Activated CD4-positive, alpha-beta memory T cell treated with anti-CD3 and anti-CD28 coated beads, Interleukin-2, amount 10 ng/mL, durations not matched to agents 7 days and 5 days (primary cell): ENCODE measurements at places on chromosomes 1 and 21. TPM values are rescaled to one million over a fixed set of nuclear protein-coding genes. Genes with fewer than 3 reads are reported as not detected.

- no peaks in the 10 kb centered on the region for H3K4me1 ChIP-seq
- no peak for DNase-seq
- H3K27me3 ChIP-seq = peaks cover 2% of the 10 kb centered on the region
- H3K36me3 ChIP-seq = no peaks in the 10 kb centered on the region
Observed at GRCh38 chr1:168972225-168972624, 134.3 kb upstream of the ATP1B1 start.

- H3K27ac ChIP-seq = no peak overlapping the region
- H3K4me1 ChIP-seq = no peaks in the 10 kb centered on the region
- DNase-seq = no peak
- no peak overlapping the region for H3K4me3 ChIP-seq
Observed at GRCh38 chr1:29032841-29033240, 90.9 kb downstream of the TMEM200B start.

DNA sequence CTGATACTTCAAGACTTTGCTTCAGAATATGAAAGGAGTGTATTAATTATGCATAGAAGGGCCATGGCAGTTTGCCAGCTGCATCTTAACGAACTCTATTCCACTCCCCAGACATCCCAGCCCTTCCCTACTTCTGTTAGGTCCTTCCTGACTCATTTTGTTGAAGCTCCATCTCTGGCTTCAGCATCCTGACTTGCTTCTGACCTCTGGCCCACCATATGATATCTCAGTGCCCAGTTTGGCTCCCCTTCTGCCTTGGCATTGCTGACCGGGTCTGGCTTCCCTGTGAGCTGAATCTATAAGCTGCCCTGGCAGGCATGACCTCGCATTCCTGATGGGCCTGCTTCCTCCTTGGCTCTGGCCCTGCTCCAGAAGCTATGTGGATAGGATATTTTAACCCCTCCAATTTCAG is 27.6 kb upstream of the ARHGAP29 start:
- H3K4me3 ChIP-seq = no peak overlapping the region
- no peaks in the 10 kb centered on the region for H3K4me1 ChIP-seq
- DNase-seq = no peak
- H3K36me3 ChIP-seq = no peaks in the 10 kb centered on the region

GRCh38 chr1:216325336-216325735 is 97.9 kb downstream of the USH2A start:
- no peak for DNase-seq
- H3K4me3 ChIP-seq = no peak overlapping the region
- no peak overlapping the region for H3K27ac ChIP-seq
- H3K36me3 ChIP-seq = no peaks in the 10 kb centered on the region
- H3K27me3 ChIP-seq = no peaks in the 10 kb centered on the region

DNA sequence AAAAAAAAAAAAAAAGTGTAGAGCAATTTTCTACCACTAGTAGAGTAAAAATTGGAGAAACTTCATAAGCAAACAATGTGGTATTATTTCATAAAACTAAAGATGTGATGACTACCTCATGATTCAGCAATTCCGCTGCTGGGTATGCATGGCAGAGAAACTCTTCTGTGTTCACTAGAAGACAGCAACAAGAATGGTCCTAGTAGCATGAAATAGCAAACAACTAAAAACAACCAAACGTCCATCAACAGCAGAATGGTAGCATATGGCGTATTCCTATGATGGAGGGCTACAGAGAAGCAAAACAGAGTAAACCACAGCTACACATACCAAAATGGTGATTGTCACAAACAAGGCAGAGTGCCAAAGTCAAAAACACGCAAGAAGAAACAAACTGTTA is 18.9 kb downstream of the HTR1D start:
- H3K4me3 ChIP-seq = no peak overlapping the region
- no peak for DNase-seq
- peaks cover 6% of the 10 kb centered on the region for H3K27me3 ChIP-seq
- no peaks in the 10 kb centered on the region for H3K36me3 ChIP-seq
- H3K27ac ChIP-seq = no peak overlapping the region

GRCh38 chr1:96992871-96993270 is 271.3 kb downstream of the PTBP2 start:
- H3K4me1 ChIP-seq = no peaks in the 10 kb centered on the region
- no peak for DNase-seq
- no peaks in the 10 kb centered on the region for H3K36me3 ChIP-seq
- H3K4me3 ChIP-seq = no peak overlapping the region
- no peak overlapping the region for H3K27ac ChIP-seq

DNA sequence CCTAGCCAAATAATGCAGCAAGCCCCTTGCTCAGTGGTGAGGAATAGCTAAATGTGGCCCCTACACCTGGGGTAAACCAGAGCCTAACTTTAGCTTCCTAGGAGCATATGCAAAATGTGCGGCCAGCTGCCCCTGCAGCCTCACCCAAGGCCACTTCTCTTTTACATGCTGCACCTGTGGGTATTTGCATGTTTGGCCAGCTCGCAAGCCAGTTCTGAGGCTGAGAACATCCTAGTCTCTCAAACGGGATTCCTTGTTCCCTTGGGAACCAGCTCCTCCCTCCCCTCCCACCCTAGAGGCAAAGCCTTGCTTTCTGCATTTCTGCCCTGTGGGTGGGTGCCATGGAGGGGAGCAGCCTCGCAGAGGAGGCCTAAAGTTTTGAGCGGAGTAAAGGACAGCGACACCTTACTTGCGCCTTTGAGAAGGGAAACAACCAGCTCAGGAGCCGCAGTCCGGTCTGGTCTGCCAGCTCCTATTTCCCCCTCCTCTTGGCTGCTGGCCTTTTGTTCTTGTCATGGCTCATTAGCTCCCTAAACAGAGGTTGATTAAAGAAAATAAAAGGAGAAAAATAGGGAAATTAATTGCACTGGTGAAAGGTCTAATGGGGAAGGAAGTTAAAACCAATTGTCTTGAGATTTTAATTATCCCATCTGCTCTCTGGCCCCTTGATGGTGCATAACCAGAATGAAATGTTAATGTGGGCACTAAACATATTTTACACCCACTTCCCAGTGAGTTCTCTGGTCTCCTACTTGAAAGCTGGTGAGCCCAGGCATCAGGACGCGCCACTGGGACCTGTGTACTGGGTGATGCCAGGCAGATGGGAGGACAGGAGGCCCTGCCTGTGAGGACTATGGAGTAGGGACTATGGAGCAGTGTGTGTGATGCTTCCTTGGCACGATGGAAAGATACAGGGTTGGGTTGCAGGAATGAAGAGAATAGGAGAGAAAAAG is 68.7 kb downstream of the TEX35 start:
- no peak for DNase-seq
- no peaks in the 10 kb centered on the region for H3K27me3 ChIP-seq
- no peaks in the 10 kb centered on the region for H3K4me1 ChIP-seq
- H3K4me3 ChIP-seq = no peak overlapping the region

- no peak for DNase-seq
- no peak overlapping the region for H3K4me3 ChIP-seq
- H3K36me3 ChIP-seq = no peaks in the 10 kb centered on the region
- no peak overlapping the region for H3K27ac ChIP-seq
Observed at GRCh38 chr21:40563900-40564299, 283.1 kb downstream of the DSCAM start.

DNA sequence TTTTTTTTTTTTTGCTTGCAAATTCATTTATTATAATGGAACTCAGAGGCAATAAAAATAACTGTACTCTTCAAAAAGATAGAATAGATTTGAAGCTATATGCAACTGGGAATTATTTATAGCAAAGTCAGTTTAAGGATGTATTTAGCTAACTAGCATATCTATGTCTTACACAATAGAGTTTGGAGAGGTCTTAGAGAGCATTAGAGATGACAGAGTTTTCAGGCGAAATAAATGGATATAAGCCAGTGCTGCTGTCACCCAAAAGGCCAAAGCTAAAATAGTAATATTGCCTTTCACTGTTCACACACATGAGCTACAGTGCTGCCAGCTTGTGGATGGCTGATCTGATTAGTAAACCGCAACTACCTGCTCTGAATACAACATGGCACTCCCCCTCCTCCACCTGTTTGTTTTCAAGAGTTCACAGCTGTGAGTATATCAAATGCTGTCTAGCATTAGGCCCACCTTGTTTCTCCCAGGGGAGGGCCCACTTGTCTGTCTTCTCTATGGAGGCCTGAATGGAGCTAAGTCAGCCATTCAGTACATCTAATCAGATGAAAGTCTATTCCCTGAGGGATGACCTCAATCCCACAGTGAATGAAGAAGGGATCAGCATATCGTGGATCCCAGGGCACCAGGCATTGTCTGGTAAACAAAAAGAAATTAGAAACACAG is 25.2 kb upstream of the SSX2IP start:
- no peak overlapping the region for H3K4me3 ChIP-seq
- H3K4me1 ChIP-seq = no peaks in the 10 kb centered on the region
- H3K36me3 ChIP-seq = no peaks in the 10 kb centered on the region
- no peaks in the 10 kb centered on the region for H3K27me3 ChIP-seq
- DNase-seq = no peak

- no peak overlapping the region for H3K27ac ChIP-seq
- no peak overlapping the region for H3K4me3 ChIP-seq
- peaks cover 17% of the 10 kb centered on the region for H3K36me3 ChIP-seq
- H3K27me3 ChIP-seq = peaks cover 1% of the 10 kb centered on the region
- peaks cover 50% of the 10 kb centered on the region for H3K4me1 ChIP-seq
Observed at GRCh38 chr1:223842784-223843183, 3.0 kb downstream of the TP53BP2 start.

- H3K4me1 ChIP-seq = peaks cover 28% of the 10 kb centered on the region
- DNase-seq = peak; percentile 69
- peaks cover 18% of the 10 kb centered on the region for H3K27me3 ChIP-seq
- no peaks in the 10 kb centered on the region for H3K36me3 ChIP-seq
Observed at GRCh38 chr1:152461544-152461943, 47.5 kb upstream of the CRNN start.

DNA sequence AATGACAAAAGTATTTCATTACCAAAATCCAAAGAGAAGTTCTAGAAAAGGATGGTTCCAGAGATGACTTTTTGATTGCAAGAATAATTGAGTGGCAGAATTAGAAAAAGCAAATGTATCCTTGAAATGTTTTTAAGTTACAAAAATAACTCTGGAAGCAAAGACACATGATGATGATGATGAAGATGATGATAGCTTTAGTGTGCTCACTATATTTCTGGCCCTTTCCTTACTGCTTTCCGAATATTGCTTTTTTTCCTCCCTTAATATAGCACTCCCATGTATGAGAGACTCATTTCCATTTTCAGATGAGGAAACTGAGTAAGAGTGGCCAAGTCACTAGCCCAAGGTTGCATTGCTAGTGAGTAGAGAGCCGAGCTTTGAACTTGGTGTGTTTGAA is 54.7 kb downstream of the CACHD1 start:
- H3K27me3 ChIP-seq = peaks cover 11% of the 10 kb centered on the region
- H3K27ac ChIP-seq = no peak overlapping the region
- DNase-seq = no peak
- H3K4me1 ChIP-seq = no peaks in the 10 kb centered on the region

- H3K4me3 ChIP-seq = no peak overlapping the region
- H3K36me3 ChIP-seq = peaks cover 8% of the 10 kb centered on the region
- no peaks in the 10 kb centered on the region for H3K4me1 ChIP-seq
Observed at GRCh38 chr1:1536019-1536937, 4.1 kb downstream of the TMEM240 start.

DNA sequence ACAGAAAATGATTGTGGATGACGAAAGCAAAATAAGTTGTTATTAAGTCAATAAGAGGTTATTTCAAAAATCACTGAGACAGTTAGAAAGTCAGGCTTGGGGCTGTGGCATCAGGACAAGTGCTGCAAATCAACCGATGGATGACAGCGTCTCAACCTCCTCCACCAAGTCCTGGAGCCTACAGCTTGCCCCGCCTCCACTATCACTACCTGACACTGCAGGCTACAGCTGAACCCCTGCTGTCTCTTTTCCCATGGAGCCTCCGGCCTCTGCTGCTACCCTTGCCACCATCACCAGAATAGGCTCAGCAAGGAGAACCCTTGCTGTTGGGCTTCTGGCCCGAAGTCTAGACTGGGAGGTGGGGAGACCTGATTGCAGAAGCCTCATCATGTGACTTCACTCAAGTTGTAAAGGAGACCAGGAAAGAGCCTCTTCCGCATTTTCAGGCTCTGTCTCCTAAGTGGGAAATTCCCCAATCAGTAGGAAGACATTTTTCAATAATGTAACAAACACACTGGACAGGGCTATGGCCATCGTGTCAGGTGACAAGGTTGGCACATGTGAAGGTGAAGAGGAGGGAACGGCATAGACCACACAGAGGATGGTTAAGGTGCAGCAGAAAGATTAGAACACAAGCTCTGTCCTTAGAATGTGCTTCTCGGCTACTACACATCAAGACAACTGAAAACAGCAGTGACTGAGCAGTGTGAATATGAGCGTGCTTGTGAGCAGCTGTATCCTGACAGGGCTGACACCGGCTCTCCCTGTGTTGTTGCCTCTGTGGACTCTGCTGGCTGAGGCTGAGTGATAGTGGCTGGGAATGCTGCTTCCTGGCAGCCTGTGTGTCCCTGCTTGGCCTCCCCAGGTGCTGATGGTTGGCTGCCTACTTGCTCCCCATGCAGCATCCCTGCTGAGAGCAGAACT is 660.7 kb downstream of the PTPRU start:
- H3K4me3 ChIP-seq = no peak overlapping the region
- H3K4me1 ChIP-seq = no peaks in the 10 kb centered on the region

- H3K27me3 ChIP-seq = peaks cover 2% of the 10 kb centered on the region
- no peaks in the 10 kb centered on the region for H3K4me1 ChIP-seq
- H3K4me3 ChIP-seq = no peak overlapping the region
- H3K36me3 ChIP-seq = no peaks in the 10 kb centered on the region
Observed at GRCh38 chr1:65279070-65279779, 30.1 kb upstream of the DNAJC6 start.

DNA sequence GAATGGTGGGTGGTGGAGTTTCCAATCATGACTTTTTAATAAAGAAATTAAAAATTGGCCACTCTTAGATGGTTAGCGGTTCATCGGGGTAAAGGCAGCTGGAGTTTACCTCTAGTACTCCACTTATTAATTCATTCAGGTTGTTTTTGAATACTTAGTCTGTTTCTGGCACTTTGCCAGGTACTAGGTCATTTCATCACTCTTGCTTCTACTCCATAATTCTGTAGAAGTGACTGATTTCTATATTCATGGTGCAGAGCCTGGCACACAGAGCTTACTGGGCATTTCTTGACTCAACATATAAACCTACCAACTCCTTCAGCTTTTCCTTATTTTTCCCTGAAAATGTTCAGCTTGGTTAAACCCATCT is 31.5 kb downstream of the FOXD2 start:
- H3K4me1 ChIP-seq = no peaks in the 10 kb centered on the region
- H3K4me3 ChIP-seq = no peak overlapping the region
- H3K27me3 ChIP-seq = peaks cover 9% of the 10 kb centered on the region
- DNase-seq = no peak
- no peaks in the 10 kb centered on the region for H3K36me3 ChIP-seq
- H3K27ac ChIP-seq = no peak overlapping the region

- H3K4me3 ChIP-seq = no peak within 1 kb of the TSS
- no peaks in the 10 kb centered on the region for H3K4me1 ChIP-seq
- no peaks in the 10 kb centered on the region for H3K36me3 ChIP-seq
Observed at GRCh38 chr1:26913754-26914619, at the start of gene NR0B2. TSS of gene NR0B2 (minus strand) at chr1:26913975. CDS start at chr1:26913940, 35 bp downstream.

MYBPH gene
- not detected for total RNA-seq

AMY1B gene
- total RNA-seq = not detected

TFF2 gene
- total RNA-seq = not detected

HAO2 gene
- not detected for total RNA-seq

ANGPTL1 gene
- not detected for total RNA-seq

TBX19 gene
- total RNA-seq = 2.4 TPM

LPAR3 gene
- total RNA-seq = 1.7 TPM

KRTAP22-1 gene
- total RNA-seq = not detected

HHAT gene
- total RNA-seq = 0.76 TPM

MTMR11 gene
- total RNA-seq = 19.2 TPM

KCNK1 gene
- total RNA-seq = 9.0 TPM

NKAIN1 gene
- total RNA-seq = not detected

NHLH1 gene
- 0.40 TPM for total RNA-seq

RIPPLY3 gene
- total RNA-seq = not detected

COG2 gene
- total RNA-seq = 29.1 TPM

C1orf116 gene
- total RNA-seq = not detected

DNASE2B gene
- total RNA-seq = not detected
